Caki2 (cell line): ENCODE measurements at places on chromosomes 11 and 22. TPM values are rescaled to one million over a fixed set of nuclear protein-coding genes. Genes with fewer than 3 reads are reported as not detected.

Gene DGCR8
- 8.8 and 26.8 TPM in 2 replicates for total RNA-seq

Gene RNF169
- total RNA-seq = 4.8 and 5.1 TPM in 2 replicates

Gene NFAM1
- 0.03 and 0.17 TPM in 2 replicates for total RNA-seq

Gene ZPR1
- total RNA-seq = 56.4 and 85.8 TPM in 2 replicates

Gene GVQW3
- 0.09 and 0.34 TPM in 2 replicates for total RNA-seq

Gene GDPD4
- total RNA-seq = not detected in 2 replicates

Gene KRTAP5-11
- not detected in 2 replicates for total RNA-seq

- DNase-seq = no peak
Observed at GRCh38 chr11:82465481-82465880, 268.2 kb downstream of the FAM181B start.

GRCh38 chr11:118605116-118605867 lies 2.1 kb upstream of the PHLDB1 start:
- no peak for DNase-seq

DNA sequence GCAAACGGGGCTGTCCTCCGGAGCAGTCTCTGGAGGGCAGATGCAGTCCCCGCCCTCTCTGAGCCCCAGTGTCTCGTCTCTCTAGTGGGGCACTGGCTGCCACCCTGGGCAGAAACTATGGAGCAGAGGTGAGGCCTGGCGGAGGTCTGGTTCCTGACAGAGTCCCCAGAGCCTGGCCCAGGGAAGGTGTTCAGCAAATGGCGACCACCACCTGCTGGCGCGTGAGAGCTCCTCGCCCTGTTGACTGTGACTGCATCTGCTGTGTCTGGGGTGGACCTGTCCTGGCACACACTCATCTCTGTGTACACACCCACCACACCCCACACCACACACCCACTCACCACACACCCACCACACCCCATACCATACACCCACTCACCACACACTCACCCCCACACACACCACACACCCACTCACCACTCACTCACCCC lies 18.3 kb upstream of the TTLL12 start:
- DNase-seq = no peak

DNA sequence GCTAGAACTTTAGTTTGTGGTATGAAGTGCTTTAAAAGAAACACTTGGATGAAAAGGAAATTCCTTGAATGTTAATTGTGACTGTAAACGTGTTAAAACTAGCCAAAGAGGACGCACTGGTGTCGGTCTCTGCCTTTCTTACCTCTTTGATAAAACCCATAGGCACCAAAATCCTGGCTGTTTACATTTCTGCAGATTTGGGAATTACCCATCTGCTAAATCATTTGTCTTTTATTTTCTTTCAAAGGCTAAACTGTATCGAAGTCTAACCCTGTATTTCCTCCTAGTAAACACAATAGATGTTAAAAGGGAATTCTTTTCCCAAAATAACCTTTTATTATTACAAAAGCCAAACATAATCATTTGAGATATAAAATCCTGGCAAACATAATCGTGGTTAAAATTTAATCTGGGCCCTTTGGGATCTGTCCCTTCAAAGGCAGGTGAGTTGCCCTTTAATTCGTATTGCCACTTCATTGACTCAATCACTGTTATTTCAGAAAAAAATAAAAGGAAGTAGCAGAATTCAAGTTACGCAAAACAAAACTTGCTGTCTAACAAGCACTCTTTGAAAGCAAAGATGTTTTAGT lies 2.4 kb downstream of the RASSF10 start:
- no peak for DNase-seq

DNA sequence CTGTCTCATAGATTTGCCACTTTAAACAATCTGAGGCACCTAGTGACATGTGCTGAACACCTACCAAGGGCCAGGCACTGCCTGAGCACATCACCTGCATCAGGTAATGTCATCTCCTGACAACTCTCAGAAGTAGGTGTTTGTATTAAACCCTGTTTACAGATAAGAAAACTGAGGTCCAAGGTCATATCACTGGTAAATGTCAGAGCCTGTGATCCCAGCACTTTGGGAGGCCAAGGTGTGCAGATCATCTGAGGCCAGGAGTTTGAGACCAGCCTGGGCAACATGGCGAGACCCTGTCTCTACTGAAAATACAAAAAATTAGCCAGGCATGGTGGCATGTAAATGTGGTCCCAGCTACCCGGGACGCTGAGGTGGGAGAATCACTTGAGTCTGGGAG lies 39.1 kb upstream of the ACCSL start:
- DNase-seq = no peak

- no peak for DNase-seq
Observed at GRCh38 chr22:37275622-37276021, 6.7 kb upstream of the CYTH4 start.

GRCh38 chr22:37171662-37172061 lies 16.4 kb downstream of the C1QTNF6 start:
- no peak for DNase-seq

DNA sequence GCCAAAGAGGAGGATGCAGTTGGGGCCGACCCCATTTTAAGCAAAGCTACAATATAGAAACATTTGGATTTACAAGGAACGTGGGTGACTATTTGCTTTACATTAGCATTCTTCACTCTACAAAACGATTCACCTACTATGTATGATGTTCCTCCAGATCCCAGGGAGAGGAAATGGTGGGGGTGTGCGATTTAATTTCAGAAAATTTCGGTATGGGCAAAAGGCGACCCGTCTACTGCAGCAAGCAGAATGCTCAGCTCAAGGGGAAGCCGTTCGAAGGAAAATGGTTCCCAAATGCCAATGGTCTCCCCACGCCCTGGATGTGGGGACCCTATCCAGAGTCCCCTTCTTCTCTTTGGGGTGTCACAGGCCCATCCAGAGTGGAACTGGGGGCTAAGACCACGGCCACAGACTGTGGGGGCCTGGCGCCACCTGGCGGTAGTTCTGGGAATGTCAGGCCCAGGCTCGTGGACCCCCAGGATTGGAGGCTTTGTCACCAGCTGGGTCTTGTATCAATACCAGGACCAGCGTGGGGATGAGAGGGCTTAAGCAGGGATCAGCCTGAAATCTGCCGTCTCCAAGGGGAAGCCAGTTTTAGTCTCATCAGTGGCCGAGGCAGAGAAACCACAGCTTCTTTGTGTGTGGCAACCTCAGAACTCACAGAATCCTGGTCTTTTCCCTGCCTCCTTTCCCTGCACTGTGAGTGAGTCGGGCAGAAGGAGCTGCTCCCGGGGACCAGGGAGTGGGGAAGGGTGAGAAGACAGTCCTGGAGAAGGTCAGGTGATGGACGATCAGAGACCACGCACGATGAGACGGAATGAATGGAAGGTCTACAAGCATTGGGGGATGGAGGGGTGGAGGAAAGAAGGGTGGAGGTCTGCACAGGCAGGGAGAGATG lies 8.4 kb downstream of the LRRC10B start:
- peak; percentile 12 for DNase-seq

DNA sequence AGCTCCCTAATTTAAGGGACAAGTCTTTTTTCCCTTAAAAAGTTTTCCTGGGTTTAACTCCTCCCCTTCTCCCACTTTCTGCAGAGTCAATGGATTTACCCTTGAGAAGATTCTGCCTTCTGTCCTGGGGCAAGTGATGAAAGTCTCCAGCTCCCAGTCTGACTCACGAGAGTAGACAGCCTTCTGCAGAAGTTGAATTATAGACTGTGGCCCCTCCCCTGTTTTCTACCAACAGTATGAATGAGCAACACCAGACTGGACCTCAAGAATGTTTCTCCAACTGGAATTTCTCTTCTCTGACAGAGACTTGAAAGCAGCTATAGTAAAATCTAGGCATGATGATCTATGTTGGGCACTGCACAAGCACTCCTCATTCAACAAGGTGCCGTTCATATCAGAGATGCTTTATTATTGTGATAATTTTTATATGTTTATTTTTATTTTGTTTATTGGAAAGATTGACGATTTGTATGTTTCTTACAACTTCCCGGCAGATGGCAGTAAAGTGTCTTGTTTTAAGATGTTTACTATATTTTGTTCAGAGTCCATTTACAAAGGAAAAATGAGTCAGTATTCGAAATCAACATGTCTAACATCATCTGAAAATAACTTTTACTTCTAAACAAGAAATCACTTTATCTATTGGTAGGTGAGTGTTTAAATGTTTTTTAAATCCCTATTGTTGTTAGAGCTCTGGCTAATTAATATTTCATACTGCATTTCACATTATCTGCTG lies 56.6 kb downstream of the LMO2 start:
- DNase-seq = peak; percentile 37

DNA sequence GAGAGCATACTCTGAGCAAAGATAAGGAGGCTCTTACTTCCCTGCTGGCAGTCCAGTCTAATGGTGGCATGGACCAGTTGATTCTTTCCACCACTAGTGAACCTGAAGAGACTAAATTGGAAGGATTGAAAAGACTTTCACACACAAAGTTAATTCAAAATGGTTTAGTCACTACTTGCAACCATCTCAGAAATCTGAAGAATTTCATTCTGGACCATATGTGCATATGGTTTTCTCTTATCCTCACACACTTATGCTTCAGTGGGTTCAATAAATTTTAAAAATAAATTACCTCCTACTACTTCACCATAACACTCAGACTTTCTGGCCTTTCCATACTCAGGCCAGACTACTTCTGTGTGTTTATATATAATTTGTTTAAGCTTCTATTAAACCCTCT lies 44.7 kb downstream of the CADM1 start:
- DNase-seq = no peak

- no peak for DNase-seq
Observed at GRCh38 chr11:18704698-18705097, 6.1 kb downstream of the TMEM86A start.

GRCh38 chr11:10796191-10796590 lies 12.5 kb downstream of the EIF4G2 start:
- DNase-seq = no peak

GRCh38 chr11:34056672-34057071 lies 5.1 kb downstream of the CAPRIN1 start:
- DNase-seq = no peak

- DNase-seq = no peak
Observed at GRCh38 chr11:5178046-5178837, 22.2 kb downstream of the OR51V1 start.

- DNase-seq = no peak
Observed at GRCh38 chr11:38900211-38900610, 2302.2 kb upstream of the RAG2 start.

DNA sequence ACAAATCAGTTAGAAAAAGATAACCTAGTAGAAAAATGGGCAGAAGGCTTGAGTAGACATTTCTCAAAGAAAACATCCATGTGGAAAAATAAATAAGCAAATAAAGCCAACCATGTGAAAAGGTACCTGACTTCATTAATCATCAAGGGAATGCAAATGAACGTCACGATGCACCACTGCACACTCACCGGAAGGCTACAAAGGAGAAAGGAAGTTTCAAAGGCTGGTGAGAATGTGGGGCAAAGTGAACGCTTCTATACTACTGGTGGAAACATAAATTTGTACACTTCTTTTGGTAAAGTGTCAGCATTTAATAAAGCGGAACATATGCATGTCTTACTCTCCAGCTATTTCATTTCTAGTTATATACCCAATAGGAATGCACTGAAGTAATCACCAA lies 166.8 kb downstream of the CSNK2A3 start:
- peak; percentile 77 for DNase-seq

- DNase-seq = no peak
Observed at GRCh38 chr22:21044931-21045584, 688 bp upstream of the LRRC74B start.

DNA sequence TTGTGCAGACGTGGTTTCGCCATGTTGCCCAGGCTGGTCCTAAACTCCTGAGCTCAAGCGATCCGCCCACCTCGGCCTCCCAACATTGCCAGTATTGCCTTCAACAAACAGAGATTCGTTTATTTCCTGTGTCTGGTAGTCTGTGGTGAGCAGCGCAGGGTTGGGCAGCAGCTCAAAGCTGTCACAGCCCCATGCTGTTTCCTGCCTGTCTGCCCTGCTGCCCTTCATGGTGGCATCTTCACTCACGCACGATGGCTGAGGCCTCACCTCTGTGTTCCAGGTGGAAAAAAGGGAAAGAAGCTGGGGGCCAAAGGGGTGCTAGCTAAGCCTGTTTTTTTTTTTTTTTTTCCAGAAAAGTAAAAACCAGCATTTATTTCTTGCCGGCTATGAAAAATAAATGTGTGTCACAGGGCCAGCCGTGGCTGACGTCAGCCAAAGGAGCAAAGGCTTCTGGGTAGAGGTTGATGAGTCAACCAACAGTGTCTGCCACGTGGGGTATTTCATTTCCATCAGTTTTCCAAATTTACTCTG lies 28.8 kb downstream of the TBC1D22A start:
- no peak for DNase-seq
